Activated naive CD4-positive, alpha-beta T cell (primary cell): ENCODE measurements at places on chromosomes 5 and 9.

GRCh38 chr5:150700246-150700593 is 642 bp downstream of the RBM22 start:
- no peak for DNase-seq

- no peak for DNase-seq
Observed at GRCh38 chr9:114112778-114113584, 13.9 kb upstream of the KIF12 start.

DNA sequence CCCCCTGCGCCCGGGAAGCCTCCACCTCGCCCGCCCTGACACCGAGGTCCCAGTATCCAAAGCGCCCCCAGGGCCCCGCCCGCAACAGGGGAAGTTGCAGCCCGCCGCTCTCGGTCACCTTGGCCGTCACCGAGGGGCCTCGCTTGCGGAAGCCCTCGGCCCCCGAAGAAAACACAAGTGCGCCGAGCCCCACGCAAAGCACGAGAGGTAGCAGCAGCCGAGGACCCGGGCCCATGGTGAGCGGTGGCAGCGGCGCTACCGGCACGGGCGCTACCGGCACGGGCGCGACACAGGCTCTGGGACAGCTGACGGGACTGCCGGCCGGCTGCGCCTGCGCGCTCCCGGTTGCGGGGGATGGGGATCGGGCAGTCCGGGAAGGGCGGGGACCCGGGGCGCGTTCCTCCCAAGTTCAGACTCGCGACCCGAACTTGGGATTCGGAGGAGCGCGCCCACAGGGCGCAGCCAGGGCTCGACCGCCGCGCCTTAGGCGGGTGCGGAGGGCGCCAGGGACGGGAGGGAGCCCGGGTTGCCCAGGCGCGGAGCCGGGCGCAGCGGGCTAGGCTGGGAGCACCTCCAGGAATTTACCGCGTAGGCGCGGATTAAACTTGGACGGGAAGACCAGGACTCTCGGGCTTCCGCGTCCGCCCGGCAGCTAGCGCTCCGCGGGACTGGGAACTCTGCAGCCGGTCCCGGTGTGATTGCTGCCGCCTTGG is at the start of gene PPIC:
TSS of gene PPIC (minus strand) at position 335 of the 713 bp plus-strand sequence. CDS start at position 235, 100 bp downstream.
- no peak for DNase-seq

- no peak for DNase-seq
Observed at GRCh38 chr9:87193925-87194868, 246.9 kb upstream of the GAS1 start.

DNA sequence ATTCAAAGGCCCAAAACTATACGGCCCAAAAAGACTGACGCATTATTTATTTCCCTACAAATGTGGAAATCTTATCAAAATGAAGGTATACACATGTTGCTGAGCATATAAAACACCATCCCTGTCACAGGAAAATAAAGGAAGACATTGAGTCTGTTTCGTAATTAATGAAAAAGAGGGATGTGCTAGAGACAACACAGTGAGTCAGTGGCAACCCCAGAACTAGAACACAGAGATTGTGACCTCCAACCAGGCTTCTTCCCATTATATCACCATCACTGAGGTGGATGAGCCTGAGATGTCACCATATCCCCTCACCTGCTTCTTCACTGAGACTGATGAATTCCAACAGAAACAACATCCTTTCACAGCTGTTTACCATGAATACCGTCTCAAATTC is 3.8 kb downstream of the NDUFA8 start:
- no peak for DNase-seq

- no peak for DNase-seq
Observed at GRCh38 chr5:22514231-22514630, 338.9 kb downstream of the CDH12 start.

DNA sequence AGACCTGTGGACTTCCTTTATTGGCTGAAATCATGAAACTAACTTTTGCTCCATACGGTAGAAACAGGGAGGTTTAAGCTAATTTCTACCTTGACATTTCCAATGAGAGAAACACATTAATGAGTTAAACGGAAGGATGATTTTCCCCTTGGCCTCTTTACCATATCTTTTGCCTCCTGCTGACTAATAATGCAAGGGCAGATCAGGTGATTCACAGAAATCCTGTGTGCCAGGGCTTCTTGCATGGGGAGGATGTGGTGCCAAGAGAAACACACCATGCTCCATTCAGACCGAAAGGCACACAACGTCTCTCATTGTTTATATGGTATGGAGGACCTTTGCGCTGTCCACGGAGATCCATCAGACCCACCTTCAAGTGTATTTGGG is 17.4 kb upstream of the PRLR start:
- no peak for DNase-seq

GRCh38 chr5:32785611-32786254 is 74.6 kb downstream of the NPR3 start:
- no peak for DNase-seq
